A172 (cell line): ENCODE measurements at places on chromosomes 16 and 17.
A peak's percentile ranks its signal among the peaks of the same experiment; 100 is the strongest.

DNA sequence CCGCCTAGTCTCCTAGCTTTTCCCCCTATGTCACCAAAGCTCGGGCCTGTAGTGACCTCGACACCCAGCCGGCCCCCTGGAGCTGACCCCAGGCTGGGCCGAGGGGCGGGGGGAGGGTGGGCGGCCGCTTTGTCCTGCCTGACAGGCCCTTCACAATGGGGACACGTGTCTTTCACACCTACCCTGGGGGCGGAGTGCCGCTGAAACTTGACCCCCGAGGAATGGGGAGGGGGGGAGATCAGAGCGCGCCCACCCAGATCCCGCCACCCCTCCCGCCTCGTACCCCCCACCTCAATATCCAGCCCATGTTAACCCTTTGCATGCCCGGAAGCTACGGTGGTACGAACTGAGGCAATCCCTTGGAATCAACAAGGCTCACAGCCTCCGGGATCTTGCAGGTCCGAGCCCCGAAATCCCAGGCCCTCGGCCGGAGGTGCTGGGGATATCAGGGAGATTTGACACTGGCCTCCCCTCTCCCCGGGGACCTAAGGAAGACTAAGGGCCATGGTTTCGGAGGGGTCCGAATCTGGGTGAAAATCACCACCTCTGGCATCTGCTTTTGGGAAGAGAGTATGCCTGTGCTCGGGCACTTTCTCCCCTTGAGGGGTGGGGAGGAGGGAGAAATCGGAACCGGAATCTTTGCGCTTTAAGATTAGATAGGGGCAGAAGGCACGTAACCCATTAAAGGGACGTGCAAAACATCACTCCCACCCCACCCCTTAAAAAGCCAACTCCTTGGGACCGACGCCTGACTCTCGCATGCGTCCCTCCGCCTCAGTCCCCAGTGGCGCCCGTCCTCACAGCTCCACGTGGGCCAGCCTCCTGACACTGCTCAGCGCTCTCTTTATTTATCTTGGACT, 2.6 kb downstream of the NOG start:
- peak; percentile 69 for DNase-seq

DNA sequence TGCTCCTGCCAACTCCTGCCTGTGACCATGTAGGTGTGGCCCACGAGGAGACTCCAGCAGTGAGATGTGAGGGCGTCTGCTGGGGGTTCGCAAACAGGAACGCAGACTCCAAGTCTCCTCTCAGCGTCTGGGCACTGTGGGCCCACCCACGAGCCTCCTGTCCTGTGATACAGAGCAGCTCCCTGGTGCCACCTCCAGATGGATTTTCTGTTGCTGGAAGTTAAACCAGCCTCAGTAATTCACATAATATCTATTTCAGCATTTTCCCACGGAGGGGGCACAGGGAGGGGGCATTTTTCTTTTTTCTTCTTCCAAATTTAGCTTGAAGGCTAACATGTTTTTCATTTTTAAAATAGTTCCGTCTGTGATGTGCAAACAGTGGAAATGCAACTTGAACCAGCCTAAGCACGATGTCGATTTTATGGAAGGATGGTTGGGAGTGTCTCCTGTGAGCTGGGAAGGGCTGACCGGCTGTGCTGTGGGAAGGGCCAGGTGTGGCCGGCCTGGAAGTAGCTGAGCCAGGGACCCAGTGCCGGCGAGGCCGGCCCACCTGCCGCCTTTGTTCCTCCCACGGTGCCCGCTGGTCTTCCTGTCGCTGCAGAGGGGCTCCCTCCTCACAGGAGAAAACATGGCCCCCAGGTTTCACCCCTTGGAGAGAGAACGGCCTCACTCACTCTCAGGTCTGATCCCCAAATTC, 3.9 kb upstream of the RAB40B start:
- no peak for DNase-seq

DNA sequence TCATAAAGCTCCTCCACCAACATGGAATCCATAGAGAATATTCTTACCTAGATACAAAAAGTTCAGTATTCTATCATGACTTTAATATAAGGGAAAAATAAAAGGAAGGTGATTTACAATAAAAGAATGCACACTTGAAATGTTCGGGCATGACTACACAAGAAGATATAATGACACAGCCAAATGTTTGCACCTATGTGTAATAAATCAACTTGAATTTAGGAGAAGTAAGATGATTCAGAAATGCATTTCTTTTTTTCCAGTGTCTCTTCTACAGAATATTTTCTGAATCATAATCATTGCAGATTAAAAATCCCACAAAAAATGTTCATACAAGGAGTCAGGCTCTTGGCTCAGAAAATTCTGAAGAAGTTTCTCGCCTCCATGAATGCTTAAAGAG, 404.0 kb upstream of the HSBP1 start:
- peak; percentile 75 for DNase-seq

GRCh38 chr17:76234354-76234679, 6.0 kb downstream of the RNF157 start:
- DNase-seq, result no peak

DNA sequence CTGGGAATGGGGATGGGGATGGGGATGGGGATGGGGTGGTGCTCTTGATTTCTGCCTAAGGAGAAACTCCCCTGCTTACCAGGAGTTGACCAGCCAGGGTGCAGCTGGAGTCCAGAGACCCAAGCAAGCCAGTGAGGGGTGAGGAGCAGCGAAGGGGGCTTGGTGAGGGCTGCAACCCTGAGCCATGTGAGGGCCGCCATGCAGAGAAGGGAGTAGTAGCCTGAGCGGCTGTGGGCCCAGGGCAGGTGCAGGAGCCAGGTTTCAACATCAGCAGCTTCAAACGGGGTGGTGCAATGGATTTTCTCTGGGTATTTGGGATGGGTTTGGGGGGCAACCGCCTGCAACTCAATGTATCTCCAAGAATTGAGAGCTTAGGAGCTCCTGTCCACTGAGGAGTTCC, 35.2 kb downstream of the COX4I1 start:
- no peak for DNase-seq

GRCh38 chr17:35819455-35819854, 10.2 kb downstream of the TAF15 start:
- DNase-seq, result no peak

DNA sequence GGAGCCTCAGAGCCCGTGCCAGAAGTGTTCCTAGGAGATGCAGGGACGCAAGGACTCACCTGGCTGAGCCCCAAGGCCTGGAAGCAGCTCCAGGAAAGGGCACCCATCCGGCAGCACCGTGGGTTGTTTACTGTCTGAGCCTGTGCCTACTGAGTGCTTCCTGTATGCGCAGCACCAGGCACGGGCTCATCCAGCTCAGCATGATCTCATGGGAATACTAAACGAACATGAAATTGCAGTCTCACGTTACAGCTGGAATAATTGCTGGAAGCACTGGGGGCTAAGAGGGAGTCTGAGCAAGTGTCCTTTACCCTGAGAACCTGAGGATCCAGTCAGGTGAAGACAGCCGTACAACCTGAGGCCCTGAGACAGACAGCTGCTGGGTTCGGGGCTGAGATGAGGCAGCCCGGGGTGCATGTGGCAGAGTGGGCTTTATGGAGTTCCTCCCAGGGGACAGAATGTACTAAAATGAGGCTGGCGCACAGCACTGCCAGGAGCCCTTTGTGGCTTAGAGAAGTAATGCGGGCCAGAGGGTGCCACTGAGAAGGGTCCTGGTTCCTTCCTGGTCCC, 5.4 kb downstream of the CTRL start:
- no peak for DNase-seq

- DNase-seq, result no peak
These were observed 26.8 kb upstream of the NKD1 start for GRCh38 chr16:50521246-50521900.

- DNase-seq, result no peak
These were observed 632 bp downstream of the SLC9A5 start for GRCh38 chr16:67249178-67250044.

GRCh38 chr17:36934692-36935630, 2.3 kb upstream of the LHX1 start:
- peak; percentile 32 for DNase-seq

GRCh38 chr16:5979905-5980550, 882.4 kb upstream of the EEF2KMT start:
- no peak for DNase-seq

GRCh38 chr17:74750327-74751069, 2.1 kb downstream of the NHERF1 start:
- DNase-seq, result peak; percentile 71

DNA sequence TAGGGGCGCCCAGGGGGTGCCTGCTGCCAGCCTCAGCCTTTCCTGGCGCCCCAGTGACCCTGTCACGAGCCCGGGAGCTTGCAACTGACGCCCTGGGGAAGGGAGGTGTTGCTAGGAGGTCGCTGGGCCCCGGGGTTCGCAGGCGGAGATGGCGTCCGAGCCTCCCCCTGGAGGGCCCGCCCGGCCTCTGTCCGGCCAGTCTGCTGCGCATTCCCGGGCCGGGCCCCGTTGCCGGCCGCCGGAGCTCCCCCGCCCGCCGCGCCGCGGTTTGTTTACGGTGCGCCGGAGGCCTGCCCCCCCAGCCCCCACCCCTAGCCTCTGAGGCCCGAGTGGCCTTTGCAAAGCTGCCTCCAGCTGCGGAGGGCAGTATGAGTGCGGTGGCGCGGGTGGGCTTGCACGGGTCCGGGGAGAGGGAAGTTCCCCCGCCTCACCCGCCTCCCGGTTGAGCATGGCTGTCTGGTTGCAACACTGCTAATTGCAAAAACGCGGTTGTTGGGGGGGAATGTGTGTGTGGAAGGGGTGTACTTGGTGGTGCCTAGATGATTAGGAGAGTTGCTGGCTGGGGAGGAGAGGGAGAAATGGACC, 514 bp downstream of the THRA start:
- DNase-seq, result no peak

GRCh38 chr17:65756760-65757159, 195.3 kb upstream of the AXIN2 start:
- no peak for DNase-seq

DNA sequence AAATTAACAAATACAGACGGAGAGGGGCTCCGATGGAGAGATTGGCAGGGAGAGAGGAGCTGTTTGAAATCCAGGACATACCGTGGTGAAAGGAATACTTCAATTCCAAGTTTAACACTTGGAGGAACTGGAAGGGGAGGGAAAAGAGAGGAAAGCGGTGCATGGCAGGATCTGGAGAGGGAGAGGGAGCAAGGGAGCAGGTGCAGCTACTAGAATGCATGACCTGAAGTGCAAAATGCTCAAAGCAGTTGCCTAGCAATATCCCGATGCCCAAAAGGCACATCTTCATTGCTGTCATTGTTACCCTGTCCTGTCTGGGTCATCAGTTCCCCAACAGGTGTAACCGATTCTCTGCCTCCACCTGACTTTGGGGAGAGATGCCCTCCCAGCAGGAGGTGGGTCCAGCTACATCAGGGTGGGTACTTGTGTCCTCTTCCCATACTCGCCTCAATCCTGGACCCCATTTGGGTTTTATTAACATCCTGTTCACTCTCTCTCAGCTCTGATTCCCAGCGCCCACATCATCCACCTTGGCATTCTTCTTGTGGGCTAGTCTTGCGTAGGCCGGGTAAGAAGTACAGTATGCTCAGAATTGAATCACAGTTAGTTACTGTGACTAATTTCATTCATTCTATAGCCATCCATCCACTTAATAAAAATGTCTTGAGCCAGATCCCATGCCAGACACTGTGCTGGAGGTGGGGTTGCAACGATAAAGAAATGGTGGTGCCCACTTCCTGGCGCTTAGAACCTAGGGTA, 37.4 kb upstream of the EMP2 start:
- DNase-seq, result no peak
